Activated T-helper 9 cell treated with anti-CD3 and anti-CD28 coated beads, Interleukin-2, amount 50 U/mL, for 16 hours (primary cell): ENCODE measurements at places on chromosomes 16 and 17.
A peak's percentile ranks its signal among the peaks of the same experiment; 100 is the strongest.

DNA sequence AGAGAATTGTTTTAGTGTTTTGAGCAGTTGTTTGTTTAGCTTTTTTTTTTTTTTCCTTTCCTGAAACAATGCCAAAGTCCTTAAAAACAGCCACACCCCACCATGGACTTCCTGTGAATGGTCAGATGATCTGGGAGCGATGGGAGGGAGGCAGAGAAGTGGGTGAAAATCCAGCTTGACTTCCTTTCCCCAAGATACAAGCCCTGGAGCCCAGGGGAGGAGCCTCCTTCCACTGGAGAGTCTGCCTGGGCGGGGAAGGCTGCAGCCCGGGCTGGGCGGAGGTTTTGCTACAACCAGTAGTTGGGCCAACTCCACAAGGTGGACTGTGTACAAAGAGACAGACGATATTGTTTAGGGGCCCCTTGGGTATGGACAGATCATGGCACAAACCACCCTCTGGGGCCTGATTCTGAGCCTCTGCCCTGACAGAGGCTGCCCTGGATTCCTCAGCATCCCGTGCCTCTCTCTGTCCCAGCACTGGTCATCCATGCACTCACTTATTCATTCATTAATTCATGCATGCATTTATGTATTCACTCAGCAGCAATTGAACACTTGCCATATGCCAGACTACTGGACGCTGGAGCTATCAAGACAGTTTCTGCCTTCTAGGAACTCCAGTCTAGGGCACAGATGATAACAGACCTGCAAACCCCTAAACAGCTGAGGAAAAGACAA is 29.8 kb downstream of the WSB1 start:
- DNase-seq: no peak

- no peak for DNase-seq
Observed at GRCh38 chr17:66605541-66605940, 229.4 kb upstream of the CACNG5 start.

GRCh38 chr16:4414187-4414917 is 2.0 kb downstream of the CORO7 start:
- peak; percentile 80 for DNase-seq

DNA sequence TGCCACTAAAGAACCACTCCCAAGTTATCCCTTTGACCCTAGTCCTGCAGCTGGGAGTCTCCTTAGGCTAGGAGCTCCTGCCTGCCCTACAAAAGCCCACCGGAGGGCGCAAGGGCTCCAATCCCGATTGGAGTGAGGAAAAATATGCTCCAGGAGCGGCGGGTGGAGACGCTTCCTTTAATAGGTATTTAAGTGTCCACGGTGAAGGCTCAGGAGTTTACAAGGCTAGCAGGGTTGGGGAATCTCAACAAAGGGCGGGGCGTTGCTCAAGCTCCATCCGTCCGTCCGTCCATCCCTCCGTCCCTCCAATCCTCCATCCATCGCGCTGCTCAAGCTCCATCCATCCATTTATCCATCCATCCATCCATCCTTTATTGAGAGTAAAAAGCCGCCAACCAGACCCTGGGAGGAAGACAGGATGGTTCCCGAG is 556 bp upstream of the SPNS1 start:
- no peak for DNase-seq

DNA sequence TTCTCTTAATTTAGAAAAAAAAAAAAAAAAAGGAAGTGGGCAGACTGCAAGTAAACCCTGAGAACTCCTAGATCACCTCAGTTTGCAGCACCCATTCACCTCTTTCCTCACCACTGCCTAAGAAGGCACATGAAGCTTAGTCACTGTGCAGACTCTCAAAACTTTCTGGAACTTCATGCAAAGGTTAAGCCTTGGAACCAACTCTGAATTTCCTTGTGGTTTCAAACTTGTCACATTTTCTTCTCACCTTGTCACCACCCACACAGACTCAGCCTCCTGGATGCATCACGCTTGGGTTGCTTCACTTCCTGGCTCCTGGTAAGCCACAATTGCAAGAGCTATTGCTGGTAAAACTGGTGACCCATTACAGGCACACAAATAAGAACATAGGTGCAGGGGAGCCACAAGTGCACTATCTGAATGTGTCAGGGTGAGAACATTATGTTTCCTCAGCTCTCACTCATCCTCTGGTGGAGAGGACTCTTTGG is 15.0 kb upstream of the CPD start:
- peak; percentile 69 for DNase-seq

DNA sequence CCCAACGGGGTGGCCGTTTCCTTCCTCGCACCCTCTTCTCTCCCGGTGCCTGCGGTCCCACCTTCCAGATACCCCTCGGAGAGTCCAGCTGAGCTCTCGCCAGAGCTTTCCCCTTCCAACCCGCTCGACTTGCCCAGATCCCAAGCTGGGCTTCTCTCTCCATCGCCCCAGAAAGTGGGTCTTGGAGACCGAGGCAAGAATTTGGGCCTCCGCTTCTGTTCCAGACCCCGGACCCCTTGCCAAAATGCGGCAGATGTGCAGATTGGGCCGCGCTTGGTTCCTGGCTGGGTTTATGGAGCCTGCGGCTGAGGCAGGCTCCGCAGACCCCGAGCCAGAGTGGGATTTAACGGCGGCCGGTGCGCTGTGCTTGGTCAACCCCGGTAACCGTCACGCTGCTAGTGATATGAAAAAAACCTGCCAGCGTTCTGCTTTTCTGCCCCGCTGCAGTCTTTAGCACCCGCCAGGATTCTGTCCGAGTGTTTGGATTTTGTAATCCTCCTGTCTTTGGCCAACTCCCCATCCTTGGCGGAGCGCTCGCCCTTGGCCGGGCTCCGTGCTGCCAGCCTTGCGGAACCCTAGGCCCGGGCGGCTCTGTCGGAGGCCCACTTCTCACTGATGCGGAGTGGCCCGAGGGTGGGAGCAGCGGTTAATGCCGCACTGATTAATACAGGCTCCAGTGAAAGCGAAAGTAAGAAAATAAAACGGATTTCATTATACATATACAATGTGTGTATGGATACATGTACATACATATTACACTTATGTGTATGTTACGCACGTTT is 754 bp upstream of the SLFN11 start:
- DNase-seq: peak; percentile 31

DNA sequence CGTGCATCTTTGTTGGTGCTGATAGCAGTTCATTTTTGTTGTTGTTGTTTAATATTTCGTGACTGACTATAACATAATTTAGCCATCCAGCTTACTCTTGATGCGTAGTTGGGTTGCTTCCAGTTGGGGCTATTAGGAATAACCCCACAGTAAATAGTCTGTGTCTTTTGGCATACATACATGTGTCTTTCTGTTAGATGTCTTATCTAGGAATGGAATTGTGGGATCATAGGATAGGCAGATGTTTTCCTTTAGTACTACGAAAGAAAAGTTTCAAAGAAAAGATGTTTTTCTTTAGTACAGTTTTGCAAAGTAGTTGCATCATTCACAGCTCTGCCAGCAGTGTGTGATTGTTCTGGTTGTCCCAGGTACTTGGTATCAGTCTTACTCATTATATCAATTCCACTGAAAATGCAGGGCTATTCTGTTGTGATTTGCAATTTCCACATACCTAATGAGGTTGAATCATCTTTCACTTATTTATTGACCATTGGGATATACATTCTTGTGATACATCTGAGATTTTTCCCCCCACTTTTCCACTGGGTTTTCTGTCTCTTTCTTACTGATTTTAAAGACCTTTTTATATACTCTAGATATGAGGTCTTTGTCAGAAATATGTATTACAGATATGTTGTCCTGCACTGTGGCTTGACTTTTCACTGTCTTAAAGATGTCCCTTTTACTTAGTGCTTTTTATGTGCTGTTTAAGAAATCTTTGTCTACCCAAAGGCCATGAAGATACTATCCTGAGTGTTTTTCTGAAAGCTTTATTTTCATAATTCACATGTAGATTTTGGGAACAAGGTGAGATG is 173.3 kb downstream of the MRTFB start:
- no peak for DNase-seq

DNA sequence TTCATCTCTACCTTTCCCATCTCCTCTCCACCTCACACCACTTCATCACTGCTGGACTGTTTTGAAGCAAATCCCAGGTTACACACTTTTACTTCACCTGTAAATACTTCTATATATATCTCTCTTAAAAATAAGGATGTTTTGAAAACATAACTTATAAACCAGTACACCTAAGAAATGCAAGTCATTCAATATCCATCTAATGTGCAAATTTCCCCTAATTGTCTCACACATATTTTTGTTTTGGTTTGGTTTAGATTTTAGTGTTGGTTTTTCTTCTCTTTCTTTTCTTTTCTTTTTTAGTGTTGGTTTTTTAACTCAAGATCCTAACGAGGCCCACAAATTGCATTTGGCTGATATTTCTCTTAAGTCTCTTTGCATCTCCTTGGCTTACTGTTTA is 17.9 kb upstream of the ZNF19 start:
- no peak for DNase-seq

GRCh38 chr17:80811181-80812105 is 180.2 kb upstream of the CHMP6 start:
- no peak for DNase-seq

- DNase-seq: no peak
Observed at GRCh38 chr17:69518951-69519350, 104.5 kb downstream of the MAP2K6 start.

- no peak for DNase-seq
Observed at GRCh38 chr16:57679767-57680482, 11.8 kb downstream of the ADGRG3 start.

GRCh38 chr17:44216173-44216572 is 3.3 kb downstream of the UBTF start:
- DNase-seq: no peak

DNA sequence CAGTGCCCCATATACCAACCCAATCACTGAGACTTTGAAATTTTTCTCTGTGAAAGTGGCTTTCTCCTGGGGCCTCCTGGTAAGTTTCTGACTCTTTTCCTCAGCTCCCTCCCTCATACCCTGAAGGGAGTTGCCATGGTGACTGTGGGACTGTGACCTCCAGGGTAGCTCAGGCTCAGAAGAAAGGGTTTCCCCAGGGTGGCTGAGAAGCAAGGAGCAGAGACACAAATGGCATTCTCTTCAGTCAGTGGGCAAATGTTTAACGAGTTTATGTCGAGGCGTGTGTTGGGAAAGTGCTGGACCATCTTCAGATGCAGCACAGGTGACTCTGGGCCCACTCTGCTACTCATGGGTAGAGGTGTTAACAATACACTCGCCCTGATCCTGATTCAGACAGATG is 46.8 kb downstream of the MRPS23 start:
- no peak for DNase-seq

- no peak for DNase-seq
Observed at GRCh38 chr17:69228576-69228975, at the start of gene ABCA10. ABCA10 (minus strand) TSS chr17:69228824; CDS start chr17:69225358, 3,466 bp downstream.

GRCh38 chr17:80901319-80901718 is 90.3 kb upstream of the CHMP6 start:
- no peak for DNase-seq

- DNase-seq: no peak
Observed at GRCh38 chr16:79648826-79649225, 48.3 kb upstream of the MAF start.

DNA sequence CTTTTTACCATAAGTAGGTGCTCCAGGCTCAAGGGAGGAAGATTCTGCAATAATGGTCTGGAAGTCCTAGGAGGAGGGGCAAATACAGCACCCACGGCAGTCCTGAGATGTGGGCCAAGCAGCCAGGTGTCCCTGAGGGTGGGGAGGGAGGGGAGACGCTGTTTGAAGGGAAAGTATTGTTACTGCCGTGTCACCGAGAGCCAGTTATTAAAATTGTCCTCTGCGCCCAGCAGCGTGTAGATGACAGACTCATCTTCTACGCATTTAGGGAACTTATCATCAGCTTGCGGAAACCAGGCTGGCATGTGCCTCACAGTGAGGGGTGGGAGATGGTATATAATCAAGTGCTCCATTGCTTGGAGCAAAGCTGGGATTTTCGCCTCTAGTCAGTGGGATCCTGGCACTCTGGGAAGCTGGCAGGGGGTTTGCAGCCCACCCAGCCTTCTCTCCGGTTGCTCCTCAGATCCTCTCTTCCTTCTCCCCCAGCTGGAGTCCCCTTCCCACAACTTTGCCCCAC is 104.6 kb downstream of the OR1D5 start:
- DNase-seq: no peak

GRCh38 chr17:49316889-49317675 is 45.0 kb downstream of the ZNF652 start:
- DNase-seq: no peak

- DNase-seq: no peak
Observed at GRCh38 chr16:27156579-27156978, 46.7 kb upstream of the KDM8 start.

GRCh38 chr17:20852239-20852989 is 190.4 kb downstream of the USP22 start:
- no peak for DNase-seq

- no peak for DNase-seq
Observed at GRCh38 chr17:76250141-76250540, 9.8 kb upstream of the RNF157 start.

DNA sequence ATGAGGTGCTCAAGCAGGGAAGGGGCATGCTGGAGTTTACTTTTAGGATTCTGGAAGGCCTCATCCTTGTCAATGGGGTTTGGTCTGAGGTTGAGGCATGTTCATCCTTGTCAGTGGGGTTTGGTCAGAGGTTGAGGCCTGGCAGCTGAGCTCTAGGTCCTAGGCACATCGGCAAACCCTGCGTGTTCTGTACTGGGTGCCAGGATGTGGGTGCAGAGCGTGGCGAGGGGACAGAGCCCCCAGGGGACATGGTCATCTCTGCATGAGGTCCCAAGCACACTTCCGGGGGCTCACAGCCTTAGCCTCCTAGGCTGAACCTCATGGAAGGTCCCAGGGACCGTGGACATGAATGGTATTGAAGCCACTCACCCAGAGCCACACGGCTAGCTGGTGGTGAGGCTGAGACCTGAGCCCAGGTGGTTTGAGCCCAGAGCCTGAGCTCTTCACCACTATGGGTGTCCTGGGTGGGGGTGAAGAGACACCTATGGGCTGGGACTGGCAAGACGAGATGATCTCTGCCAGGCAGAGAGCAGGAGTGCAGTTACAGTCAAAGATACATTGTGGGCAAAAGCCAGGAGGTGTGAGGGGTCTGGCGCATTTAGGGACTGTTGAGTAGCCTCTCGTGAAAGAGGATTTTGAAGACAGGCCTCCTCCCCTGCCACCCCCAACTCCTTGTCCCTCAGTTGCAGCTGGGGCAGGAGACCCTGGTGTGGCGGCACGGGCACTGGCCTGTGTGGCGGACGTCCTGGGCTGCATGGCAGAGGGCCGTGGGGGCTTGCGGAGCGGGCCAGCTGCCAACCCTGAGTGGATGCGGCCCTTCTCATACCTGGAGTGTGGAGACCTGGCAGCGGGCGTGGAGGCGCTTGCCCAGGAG is 19.3 kb downstream of the FCSK start:
- no peak for DNase-seq

- DNase-seq: no peak
Observed at GRCh38 chr17:15392326-15392741, 50.9 kb upstream of the TEKT3 start.

GRCh38 chr17:56681561-56682266 is 88.2 kb downstream of the NOG start:
- DNase-seq: no peak

- no peak for DNase-seq
Observed at GRCh38 chr16:46896314-46896968, 12.3 kb downstream of the GPT2 start.

- no peak for DNase-seq
Observed at GRCh38 chr16:70161350-70161749, 12.2 kb upstream of the CLEC18C start.
